Endothelial cell of umbilical vein (primary cell): ENCODE measurements at places on chromosomes 3 and 15. TPM values are rescaled to one million over a fixed set of nuclear protein-coding genes. Genes with fewer than 3 reads are reported as not detected.

GRCh38 chr3:32307591-32307990 is 69.1 kb downstream of the CMTM8 start:
- no peak for DNase-seq

GRCh38 chr3:100777271-100777670 is 68.0 kb downstream of the TFG start:
- no peak for DNase-seq

GRCh38 chr3:172305552-172305951 is 142.7 kb downstream of the GHSR start:
- peak; percentile 46 for DNase-seq

- DNase-seq: no peak
Measured at GRCh38 chr15:101707983-101708382, 16.3 kb downstream of the TARS3 start.

DNA sequence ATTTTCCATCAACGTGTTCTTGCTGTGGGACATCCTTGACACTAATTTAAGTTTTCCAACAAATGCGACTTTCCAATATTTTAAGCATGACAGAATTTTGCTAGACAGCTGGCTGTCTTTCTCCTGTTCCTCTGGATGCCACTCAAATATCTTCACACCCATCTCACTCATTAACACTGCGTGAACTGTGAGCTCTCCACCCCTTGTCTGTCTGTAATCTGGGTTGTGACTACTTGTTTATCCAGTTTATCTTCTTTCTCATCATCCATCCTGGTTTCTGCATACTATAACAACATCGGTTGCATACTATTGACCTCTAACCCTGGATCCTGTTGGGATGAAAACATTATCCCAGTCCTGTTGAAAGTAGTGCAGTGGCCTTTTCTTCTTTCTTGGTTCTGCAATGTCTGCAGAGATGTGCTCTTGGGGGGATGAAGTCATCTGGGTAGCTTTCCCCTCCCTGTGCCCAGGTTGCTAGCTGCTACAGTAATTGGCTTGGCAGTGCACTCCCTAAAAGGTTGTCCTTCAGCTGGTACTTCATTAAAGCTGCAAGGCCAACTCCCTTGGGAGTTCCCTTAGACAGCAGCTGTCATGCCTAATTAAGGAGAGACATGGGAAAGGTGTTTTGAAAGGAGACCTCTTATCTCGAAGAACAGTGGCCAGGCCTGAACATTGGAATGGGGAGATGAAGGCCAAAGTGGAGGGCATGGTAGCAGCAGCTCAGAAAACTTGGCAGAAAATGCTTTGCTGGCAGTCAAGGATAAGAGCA is 24.7 kb downstream of the KAT2B start:
- no peak for DNase-seq

DNA sequence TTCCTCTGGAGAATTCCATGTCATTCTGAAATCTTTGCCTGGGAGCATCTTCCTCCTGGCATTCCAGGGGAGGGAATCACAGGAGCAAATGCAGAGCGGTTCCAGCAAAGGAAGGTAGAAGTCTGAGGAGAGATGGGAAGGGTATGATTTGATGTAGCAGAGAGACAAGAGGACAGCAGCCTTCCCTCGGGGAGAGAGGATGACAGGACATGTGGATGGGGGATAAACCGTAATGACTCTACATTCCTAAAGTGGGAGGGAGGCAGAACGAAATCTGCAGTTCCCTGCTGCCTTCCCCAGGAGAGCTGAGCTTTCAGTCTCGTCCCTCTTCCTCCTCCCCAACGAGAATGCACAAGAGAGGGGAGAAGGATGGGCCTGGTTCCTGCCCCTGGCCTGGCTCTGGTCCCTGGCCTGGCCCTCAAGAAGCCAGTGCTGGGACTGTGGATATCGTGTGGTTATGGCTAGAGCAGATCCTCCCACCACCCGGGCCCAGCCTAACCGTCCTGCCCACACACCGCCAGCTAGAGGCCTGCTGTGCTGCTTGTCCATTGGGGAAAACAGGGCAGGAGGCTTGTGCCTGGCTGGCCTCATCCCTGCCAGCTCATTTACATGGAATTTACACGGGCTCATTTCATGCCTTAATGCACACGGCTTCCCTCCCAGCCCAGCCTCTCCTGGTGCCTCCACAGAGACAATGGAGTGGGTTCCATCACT is 26.6 kb downstream of the SEMA7A start:
- no peak for DNase-seq

Gene POLQ
- polyA plus RNA-seq: 1.1 and 1.8 TPM in 2 replicates
